ENCODE measurements at places on chromosomes 7 and 10.

DNA sequence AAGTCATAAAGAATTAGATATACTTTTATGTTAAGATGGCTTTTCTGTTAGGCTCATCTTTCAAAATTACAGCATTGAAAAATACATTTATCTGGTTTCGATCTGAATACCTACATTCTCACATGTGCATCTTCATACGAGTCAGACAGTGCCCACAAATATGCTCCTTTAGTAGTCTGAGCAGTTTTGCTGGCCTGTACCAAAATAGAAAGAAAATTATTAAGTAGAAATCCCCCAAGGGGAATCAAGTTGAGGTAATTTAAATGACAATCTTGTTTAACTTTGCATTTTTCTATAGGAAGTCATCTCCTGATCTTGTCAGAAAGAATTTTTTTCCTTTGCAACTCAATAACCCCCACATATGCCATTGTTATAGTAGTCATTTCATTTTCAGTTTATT is 287.4 kb upstream of the SEMA3D start:
- DNase-seq: no peak

GRCh38 chr10:81179805-81180452 is 642.2 kb downstream of the SH2D4B start:
- DNase-seq: no peak

DNA sequence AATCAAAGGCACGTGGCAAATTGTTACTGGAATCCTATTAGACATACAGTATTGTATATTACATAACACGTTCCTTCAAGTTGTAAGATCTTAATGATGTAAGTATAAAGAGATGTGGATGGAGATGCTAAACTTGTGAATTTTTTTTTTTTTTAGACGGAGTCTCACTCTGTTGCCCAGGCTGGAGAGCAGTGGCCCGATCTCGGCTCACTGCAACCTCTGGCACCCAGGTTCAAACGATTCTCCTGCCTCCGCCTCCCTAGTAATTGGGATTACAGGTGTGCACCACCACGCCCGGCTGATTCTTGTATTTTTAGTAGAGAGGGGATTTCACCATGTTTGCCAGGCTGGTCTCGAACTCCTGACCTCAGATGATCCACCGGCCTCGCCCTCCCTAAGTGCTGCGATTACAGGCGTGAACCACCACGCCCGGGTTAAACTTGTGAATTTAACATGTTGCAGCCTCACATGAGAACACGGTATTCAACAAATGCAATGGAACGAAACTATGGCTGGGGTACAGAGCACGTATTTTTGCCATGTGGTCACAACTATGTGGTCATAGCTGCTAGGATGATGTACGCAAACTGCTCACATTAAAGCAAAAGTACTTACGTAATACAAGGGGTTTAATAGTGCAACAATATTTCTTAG is 818 bp upstream of the SUPV3L1 start:
- no peak for DNase-seq

GRCh38 chr10:10366836-10367235 is 650.8 kb upstream of the CELF2 start:
- DNase-seq: no peak

DNA sequence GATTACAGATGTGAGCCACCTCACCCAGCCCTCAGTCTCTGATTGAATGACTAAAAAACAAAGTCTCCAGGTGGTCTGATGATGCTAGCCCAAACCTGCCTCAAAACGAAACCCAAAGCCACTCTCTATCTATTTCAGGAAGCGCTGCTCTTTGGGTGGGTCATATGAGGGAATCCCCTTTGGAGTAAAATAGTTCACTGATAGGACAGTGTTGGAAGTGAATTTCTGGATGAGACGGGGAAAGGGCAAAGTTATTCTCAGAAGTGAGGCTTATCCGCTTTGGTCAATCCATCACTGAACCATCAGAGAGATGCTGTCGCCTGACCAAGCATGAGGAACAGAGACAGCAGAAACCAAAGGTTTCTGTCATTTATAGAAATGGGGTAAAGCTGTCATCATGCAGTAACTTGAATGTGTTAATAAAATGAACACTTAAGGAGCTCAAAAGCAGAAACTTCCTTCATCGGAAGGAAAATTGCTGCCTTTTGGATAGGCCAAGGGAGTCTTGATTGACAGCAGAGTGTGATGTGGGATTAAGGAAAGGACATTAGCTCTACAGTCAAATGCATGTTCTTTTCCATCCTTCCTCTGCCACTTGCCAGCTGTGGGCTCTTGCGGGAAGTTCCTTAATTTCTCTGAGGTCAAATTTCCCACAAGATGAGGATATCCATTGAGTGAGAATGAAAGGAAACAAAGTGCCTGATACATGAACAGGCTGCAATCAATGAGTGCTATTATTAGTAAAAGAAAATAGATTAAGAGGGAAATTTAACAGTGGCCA is 64.9 kb upstream of the C1QL3 start:
- no peak for DNase-seq

DNA sequence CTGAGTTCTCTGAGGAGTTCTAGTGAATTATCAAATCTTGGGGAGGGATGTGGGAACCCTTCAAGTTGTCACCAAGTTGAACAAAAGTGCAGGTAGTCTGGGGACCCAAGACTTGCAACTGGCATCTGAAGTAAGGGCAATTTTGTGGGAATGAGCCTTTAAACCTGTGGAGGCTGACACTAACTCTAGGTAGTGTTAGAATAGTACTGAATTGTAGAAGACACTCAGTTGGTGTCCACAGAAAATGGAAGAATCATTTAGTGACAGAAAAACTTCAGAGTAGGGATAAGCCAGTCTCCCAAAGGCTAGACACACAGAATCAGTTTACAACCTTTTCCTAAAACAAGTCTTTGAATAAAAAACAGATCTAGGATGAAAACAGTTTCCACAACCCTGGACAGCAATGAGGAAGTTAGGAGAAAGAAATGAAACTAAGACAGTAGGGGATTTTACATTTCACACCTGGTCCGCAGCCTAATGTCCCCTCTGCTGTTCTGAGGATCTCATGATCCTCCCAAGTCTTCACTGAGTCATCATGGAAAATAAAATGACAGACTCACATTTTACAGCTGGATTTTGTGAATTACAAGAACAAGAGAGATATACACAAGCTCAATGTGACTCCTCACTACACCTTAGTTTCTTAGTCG is 23.0 kb upstream of the ING3 start:
- DNase-seq: no peak
